ENCODE measurements at places on chromosomes 1 and 21. TPM values are rescaled to one million over a fixed set of nuclear protein-coding genes. Genes with fewer than 3 reads are reported as not detected.

The RHEX gene
- total RNA-seq, result not detected

The CCDC190 gene
- total RNA-seq, result 0.14 TPM

The OVAAL gene
- not detected for total RNA-seq

The CELA2B gene
- 0.18 TPM for total RNA-seq

The HFM1 gene
- 0.43 TPM for total RNA-seq

The MCOLN3 gene
- total RNA-seq, result 0.28 TPM

The S100A1 gene
- total RNA-seq, result not detected
